ENCODE measurements at places on chromosomes 13 and 19.

DNA sequence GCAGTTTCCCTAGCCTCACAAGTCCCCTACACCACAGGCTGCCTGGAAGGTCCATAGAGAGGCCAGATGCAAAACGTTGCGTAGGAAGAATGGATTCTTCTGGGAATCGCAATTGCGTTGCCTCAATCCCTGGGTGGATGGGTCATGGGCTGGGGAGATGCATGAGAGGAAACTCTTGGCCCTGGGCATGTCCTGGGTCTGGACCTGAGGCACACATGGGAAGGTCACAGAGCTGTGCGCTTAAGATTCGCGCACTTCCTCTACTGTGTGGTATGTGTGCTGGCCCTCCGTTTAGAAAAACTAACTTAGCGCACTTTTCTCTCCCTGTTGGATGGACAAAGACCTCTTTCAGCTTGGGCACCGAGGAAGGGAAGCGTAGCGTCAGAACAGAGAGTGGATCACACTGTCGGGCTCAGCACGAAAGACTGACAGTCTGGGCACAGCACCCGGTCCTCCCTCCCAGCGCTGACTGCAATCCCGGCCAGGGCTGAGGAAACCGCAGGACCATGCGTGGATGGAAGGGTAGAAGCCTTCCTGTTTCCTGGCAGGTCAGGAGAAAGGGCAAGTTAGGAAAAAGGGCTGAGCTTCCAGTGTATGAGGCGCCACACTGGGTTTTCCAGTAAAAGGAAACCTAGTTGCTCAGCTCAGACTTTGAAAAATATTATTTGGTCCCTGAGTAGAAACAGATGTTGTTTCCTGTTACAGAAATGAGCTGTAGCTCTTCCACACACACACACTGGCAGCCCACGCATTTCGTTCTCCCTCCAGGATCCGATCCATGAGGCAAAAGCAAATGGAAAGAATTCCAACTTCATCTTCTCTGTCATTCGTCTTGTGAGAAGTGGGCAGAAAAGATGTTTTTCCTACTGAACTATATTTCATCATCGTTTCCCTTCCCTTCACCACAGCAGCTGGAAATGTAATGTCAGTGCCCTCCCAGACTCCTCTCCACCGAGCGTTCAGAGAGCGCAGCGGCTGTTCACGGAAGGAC lies 86.0 kb downstream of the ING1 start:
- DNase-seq, result no peak

DNA sequence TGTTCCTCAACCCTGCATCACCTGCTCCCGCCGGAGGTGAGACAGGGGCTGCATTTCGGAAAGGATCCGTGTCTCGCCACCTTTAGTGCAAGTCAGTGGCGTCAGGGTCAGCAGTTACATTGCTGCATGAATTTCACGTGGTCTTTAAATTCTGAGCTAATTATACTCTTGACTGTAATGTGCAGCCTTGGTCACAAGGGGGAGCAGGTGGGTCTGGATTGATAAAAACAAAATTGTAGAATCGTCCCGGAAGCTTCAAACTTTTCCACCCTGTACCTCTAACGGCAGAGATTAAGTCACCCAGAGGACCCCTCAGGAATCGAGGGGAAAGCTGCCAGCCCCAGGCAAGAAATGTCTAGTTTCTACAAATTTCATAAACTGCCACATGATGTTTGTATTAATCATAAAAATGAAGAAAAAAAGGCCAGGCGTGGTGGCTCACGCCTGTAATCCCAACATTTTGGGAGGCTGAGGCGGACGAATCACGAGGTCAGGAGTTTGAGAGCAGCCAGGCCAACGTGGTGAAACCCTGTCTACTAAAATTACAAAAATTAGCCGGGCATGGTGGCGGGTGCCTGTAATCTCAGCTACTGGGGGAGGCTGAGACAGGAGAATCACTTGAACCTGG lies 20.2 kb downstream of the BBC3 start:
- peak; percentile 84 for DNase-seq

DNA sequence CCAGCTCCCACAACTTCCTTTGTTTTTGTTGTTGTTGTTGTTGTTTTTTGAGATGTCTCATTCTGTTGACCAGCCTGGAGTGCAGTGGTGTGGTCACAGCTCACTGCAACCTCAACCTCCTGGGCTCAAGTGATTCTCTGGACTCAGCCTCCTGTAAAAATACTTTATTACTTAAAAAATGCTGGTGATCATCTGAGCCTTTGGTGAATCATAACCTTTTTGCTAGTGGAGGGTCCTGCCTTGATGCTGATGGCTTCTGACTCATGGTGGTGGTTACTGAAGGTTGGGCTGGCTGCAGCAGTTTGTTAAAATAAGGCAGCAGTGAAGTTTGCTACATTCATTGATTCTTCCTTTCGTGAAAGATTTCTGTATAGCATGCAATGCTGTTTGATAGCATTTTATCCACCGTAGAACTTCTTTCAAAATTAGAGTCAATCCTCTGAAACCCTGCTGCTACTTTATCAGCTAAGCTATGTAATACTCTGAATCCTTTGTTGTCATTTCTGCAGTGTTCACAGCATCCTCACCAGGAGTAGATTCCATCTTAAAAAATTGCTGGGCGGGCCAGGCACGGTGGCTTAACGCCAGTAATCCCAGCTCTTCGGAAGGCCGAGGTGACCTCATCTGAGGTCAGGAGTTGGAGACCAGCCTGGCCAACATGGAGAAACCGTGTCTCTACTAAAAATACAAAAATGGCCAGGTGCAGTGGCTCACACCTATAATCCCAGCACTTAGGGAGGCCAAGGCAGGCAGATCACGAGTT lies 18.0 kb downstream of the ARHGAP35 start:
- DNase-seq, result no peak

DNA sequence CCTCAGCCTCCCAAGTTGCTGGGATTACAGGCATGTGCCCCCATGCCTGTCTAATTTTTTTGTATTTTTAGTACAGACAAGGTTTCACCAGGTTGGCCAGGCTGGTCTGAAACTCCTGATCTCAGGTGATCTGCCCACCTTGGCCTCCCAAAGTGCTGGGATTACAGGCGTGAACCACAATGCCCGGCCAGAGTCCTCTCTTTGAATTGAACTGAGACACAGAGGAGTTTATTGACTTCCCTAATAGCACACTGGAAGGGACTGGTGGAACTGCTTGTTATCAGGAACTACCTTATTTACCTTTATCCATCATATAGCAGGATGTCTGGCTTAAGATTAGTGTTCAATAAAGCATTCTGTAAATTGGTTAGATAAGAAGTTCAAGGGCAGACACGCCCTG lies 613.8 kb downstream of the EFNB2 start:
- no peak for DNase-seq

- no peak for DNase-seq
Observed at GRCh38 chr13:26784704-26785639, 24.4 kb upstream of the GPR12 start.

DNA sequence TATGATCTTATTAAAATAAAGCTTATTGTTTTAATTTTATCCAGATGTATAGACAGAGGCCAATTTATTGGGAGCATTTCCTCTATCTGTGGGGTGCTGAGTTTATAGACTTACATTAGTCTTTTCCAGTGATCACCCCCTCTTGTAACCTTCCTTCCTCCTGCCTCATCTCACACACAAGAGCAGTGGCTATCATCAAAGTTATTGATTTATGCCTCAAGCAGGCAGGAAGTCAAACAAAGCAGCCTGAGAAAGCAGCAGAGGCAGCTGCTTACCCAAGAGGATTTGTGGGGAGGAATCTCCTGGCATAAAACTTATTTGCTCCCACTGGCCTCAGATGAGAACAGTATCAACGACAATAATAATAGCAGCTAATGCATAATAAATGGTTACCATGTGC lies 26.3 kb upstream of the DCLK1 start:
- DNase-seq, result no peak

- no peak for DNase-seq
Observed at GRCh38 chr13:73870970-73871935, 263.0 kb downstream of the KLF12 start.

GRCh38 chr19:30428844-30429243 lies 56.7 kb downstream of the ZNF536 start:
- DNase-seq, result no peak

GRCh38 chr19:33192010-33192409 lies 2.1 kb upstream of the LRP3 start:
- DNase-seq, result no peak

GRCh38 chr13:80441968-80442367 lies 101.0 kb upstream of the SPRY2 start:
- no peak for DNase-seq

DNA sequence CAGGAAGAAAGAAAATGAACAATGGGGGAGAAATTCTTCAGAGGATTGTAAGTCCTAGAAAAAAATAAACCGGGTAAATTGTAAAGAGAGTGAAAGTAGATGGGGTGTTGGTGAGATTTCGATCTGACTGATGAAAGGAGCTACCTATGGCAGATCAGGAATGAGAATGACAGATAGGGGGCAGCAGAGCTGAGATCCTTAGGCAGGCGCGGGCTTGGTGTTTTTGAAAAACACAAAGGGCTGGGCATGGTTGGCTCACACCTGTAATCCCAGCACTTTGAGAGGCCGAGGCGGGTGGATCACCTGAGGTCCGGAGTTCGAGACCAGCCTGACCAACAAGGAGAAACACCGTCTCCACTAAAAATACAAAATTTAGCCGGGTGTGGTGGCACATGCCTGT lies 1468.6 kb upstream of the SLC10A2 start:
- DNase-seq, result no peak

- no peak for DNase-seq
Observed at GRCh38 chr19:58531034-58531840, 11.6 kb upstream of the ZBTB45 start.

GRCh38 chr19:11580116-11580515 lies 2.7 kb upstream of the ACP5 start:
- DNase-seq, result no peak

DNA sequence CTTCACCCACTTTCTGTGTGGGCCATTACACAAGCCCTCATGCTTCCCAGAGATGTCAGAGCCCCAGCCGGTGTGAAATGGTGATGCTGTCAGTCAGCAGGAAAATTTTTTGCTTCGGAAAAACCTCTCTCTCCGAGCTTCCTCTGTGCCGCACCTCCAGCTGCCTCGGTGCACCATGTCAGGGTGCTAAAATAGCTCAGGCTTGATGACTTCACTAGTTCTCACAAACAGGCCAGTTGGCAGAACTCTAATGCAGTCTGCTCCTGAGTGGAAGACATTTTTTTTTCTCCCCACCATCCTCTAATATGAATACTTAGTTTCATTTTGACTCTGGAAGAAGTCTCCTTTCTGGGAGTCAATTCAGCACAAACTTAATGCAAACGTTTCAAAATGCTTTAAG lies 71.3 kb downstream of the KLF12 start:
- DNase-seq, result no peak

- DNase-seq, result no peak
Observed at GRCh38 chr13:40023595-40024203, 368.2 kb downstream of the COG6 start.

DNA sequence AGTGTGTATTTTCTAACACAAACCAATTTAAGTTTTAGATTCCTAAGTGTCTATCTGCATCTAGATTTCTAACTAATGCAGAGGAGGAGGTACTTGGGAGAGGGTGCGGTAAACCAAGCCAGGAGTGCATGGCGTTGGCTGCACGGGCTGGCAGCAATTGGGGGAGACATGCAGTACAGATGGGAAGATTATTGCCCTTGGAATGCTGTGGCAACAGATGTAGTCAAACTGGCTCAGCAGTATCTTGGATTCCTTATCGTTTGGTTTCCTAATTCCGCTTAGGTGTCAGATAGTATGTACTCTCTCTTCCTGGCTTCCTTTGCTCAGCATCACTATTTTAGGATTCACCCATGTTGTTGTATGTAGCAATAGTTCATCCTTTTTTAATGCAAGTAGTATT lies 29.4 kb upstream of the STK24 start:
- DNase-seq, result no peak

DNA sequence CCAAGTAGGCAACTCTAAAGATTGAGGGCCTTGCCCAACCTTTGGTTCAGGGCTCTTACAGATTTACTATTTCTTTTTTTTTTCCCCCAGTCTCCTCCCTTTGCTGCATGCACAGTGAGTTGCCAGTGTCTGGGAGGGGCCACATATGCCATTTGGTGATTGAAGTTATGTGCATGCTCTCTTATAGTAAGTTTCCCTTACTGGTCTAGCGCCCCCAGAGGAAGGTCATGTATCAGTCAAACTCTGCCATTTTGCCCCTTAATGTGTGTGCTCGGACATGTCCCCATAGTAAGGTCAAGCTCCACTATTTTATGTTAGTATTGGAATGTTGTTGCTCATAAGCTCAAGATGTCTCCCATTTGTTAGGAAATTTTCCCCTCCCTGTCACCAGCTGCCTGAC lies 1138.0 kb upstream of the SLC10A2 start:
- no peak for DNase-seq

- DNase-seq, result no peak
Observed at GRCh38 chr13:81395368-81395767, 1054.4 kb upstream of the SPRY2 start.

GRCh38 chr13:79401259-79402070 lies 4.6 kb downstream of the RBM26 start:
- DNase-seq, result no peak

GRCh38 chr19:14497228-14497921 lies 1.4 kb upstream of the GIPC1 start:
- no peak for DNase-seq

DNA sequence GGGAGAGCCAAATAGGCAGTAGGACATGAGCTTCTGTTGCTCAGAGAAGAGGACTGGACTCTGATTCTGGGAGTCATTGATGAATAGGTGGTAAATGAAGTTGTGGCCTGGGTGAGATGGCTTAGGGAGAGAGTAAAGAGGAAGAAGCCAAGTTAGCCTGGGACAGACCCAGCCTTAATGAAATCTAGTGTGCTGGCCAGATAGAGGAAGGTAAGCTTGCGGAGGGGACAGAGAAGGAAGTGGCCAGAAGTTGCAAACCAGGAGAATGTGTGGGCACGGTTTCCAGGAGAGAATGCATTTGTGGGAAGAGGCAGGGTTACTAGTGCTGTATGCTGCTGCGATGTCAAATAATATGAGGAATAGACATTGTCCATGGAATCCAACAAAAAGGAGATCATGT lies 83.3 kb upstream of the OLFM4 start:
- no peak for DNase-seq

DNA sequence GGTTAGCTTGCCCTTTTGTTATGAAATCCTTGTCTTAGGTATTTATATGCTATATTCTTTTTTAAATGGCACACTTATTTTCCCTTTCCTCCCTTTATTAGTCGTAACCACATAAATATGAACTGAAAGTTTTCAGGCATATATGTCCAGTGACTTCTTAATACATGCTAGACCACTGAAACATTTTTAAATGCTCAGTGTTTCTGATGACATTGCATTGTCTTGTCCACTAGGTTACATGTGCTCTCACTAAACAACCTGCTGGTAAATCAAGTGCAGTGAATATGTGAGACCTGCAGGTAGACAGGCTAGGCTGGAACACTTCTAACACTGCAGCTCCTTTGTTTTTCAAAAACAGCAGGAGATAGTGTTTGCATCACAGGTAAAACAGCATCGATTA lies 332.6 kb upstream of the DACH1 start:
- DNase-seq, result no peak

All from liver (tissue), 10 donors.